MG63 (cell line): ENCODE measurements at places on chromosomes 3 and 15. TPM values are rescaled to one million over a fixed set of nuclear protein-coding genes. Genes with fewer than 3 reads are reported as not detected.

The TRPM1 gene
- total RNA-seq: not detected in 2 replicates

DNA sequence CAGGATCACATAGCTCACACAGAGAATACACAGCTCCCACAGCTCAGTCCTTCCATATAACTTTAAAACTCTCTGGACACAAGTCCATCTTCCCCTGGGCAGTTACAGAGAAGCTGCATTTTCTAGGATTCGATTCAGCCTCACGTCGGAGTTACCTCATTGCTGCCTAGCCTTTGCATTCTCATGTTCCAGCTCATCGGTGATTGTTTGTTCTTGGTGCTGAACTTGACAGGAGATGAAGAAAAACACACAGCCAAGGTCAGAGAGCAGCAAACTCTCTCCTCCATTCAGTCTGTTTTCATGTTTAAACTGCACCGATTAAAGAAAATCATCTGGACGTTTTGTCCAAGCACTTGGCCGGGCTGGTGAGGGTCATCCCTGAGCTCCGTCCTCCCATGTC, 375.5 kb upstream of the CFAP20DC start:
- DNase-seq: peak; percentile 46

DNA sequence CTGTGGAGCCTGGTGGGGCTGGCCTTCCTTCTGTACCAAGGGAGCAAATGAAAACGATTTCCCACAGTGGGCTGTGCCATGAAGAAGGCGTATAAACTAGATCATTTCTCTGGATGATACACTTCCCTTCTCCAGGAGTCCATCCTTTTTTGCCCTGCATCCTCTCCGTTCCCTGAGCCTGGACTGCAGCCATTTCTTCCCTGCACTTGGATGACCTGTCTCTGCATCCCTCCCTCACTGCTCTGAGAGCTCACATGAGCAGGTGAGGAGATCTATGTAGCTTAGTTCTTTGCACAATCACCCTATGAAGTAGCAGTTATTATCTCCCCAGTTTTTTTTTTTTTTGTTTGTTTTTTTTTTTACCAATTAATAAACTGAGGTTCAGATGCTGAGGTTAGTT, 46.7 kb downstream of the IQSEC1 start:
- no peak for DNase-seq

The CIB2 gene
- total RNA-seq: 4.0 and 8.0 TPM in 2 replicates

GRCh38 chr15:34353627-34354026, 10.5 kb downstream of the NUTM1 start:
- no peak for DNase-seq

DNA sequence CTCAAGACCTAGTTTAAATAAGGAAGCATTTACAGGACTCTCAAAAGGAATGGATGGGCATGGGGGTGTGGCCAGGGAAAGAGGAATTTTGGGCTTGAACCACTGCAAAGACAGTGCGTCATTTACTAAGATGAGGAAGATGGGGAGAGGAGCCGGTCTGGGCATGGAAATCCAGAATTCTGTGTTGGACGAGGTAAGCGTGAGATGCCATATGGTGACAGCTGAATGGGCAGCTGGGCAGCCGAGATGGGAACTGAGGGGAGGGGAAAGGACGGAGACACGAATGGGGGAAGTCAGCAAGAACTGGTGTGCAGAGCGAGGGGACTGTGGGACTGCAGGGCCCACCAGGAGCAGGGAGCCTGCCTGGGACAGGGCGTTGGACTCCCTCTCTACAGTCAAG, 24.2 kb downstream of the TMEM44 start:
- no peak for DNase-seq

The NISCH gene
- total RNA-seq: 8.1 and 15.5 TPM in 2 replicates

GRCh38 chr3:64798316-64798715, 110.5 kb upstream of the ADAMTS9 start:
- no peak for DNase-seq
